SW 1271 (cell line): ENCODE measurements at places on chromosomes 2 and 18.

- DNase-seq = no peak
Measured at GRCh38 chr2:111041398-111042202, 79.1 kb upstream of the BCL2L11 start.

DNA sequence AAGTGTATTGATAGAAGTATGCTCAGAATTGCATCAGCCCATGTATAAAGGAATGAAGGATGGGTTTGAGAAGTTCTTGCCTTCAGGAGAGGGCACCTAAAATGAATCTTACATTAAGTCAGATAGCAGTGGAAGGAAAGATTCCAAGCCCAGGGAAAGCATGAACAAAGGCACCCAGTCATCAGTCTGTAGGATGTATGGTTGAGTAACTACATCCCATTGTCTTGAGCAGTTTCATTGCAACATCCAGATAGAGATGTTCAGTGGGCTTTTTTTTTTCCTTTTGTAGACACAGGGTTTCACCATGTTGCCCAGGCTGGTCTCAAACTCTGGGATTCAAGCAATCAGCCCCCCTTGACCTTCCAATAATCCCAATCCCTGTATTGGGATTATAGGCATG lies 80.7 kb downstream of the ARHGAP28 start:
- DNase-seq = no peak

GRCh38 chr18:21361307-21361880 lies 119.4 kb downstream of the GREB1L start:
- DNase-seq = peak; percentile 4

- DNase-seq = no peak
Measured at GRCh38 chr18:78974115-78974761, 5.4 kb upstream of the SALL3 start.
